ENCODE measurements at places on chromosomes 7 and 10.
A peak's percentile ranks its signal among the peaks of the same experiment; 100 is the strongest.

- no peak for DNase-seq
Measured at GRCh38 chr10:60605476-60605875, 172.8 kb upstream of the CDK1 start.

- peak; percentile 36 for DNase-seq
Measured at GRCh38 chr10:113891476-113891875, 37.0 kb downstream of the NHLRC2 start.

DNA sequence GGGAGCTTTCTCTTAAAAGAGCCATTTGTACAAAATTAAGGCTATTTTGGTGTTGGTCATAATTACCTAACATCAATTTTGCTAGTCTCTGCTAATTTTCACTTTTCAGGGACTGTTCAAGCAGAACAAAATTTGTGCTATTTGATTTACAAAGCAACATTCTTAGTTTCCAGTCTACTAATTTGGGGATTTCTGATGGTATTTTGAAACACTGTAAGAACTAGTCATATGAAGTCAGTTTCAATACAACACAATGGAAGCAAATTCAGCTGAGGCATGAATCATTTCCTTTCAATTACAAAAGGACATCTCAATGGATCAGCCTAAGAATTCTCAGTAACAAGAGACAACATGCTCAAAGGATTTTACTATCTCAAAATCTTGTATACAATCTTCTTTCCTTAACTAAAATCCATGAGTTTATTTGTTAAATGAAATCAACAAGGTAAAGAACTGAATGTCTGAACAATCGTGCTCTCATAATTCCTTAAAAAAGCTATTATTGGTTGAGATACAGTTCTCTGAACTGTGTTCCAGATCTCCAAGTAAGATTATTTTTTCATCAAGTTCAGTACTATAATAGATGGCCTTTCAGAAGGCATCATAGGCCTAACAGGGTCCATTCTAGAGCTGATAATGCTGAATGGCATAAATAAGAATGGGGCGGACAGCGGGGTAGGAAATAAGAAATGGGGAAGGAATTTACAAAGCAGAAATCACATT lies 144.6 kb downstream of the NRCAM start:
- DNase-seq, result peak; percentile 69

GRCh38 chr10:133134411-133135115 lies 25.5 kb upstream of the KNDC1 start:
- DNase-seq, result no peak

DNA sequence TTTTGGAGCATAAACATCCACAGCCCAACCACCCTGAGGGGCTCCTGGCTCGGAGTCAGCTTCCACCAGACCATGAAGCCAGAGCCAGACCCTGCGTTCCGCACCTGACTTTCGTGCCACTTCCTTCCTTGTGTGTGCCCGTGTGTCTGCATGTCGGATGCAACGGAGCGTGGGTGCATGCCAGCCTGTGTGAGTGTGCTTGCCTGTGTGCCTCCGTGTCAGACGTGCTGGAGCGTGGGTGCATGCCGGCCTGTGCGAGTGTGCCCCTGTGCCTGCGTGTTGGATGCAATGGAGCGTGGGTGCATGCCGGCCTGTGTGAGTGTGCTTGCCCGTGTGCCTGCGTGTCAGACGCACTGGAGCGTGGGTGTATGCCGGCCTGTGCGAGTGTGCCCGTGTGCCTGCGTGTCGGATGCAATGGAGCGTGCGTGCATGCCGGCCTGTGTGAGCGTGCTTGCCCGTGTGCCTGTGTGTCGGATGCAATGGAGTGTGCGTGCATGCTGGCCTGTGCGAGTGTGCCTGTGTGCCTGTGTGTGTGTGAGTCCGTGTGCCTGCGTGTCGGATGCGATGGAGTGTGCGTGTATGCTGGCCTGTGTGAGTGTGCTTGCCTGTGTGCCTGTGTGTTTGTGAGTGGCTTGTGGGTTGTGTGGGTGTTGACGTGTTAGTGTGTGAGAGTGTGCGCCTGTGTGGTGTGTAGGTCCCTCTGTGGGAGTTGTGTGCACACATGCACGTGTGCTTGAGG lies 28.1 kb upstream of the KNDC1 start:
- no peak for DNase-seq

GRCh38 chr10:126459878-126460481 lies 71.7 kb upstream of the ADAM12 start:
- peak; percentile 66 for DNase-seq

GRCh38 chr7:33918438-33919143 lies 13.3 kb downstream of the BMPER start:
- DNase-seq, result no peak

DNA sequence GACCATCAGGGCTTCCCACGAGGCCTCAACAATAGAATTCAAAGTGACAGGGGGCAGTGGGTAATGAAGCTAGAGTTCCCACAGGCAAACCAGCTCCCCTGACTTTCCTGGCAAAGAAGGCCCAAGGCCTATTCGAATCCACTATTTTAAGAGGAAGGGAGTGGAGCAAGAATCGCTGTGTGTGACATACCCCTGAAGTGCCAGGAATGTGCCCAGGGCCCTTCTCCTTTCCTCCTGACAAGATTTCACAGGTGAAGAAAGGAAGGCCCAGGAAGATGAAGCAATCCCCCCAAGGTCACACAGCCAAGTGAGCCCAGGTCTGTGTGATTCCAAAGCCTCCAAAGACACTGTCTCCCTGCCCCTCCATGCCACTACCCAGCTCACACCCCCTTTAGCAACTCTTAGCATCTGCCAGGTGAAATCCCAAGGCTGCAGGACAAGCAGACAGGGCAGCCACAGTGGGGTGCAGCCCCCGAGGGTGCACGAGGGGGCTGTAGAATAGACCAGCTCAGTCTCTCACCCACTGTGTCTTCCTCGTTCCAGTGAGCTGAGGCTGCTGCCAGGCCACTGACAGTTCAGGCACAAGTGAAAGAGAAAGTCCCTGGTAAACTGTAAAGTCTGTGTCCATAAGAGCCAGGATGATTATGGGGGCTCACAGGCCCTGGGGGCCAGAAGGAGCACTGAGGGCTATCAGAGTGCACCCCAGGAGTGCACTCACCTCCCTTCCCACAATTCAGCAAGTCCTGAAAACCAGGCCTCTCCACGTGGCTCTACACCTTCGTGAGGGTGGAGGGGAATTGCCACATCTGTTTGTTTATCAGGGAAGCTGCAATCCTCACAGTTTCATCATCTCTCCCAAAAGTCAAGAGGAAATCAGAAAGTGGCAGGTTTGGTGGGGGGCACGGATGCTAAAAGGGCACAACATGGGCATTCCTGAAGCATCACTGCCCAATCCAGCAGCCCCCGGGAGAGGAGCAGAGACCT lies 70.8 kb upstream of the ZMIZ1 start:
- peak; percentile 51 for DNase-seq

DNA sequence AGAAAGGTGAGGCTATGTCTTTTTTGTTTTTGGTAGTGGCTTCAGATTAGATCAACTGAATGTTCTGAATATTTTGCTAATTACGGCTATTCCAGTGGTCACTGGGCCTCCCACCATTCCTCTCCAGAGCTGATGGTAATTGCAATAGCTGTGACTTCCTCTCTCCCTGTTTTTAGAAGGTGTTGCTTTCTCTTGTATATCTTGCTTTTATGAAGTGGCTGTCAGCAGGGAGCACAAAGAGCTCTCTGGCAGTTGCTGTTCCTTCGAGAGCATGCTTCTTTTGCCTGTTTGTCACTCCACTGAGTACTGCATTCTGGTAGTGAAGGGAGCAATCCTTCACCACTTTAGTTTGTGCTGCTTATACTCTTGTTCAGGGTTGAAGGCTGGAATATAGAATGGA lies 133.3 kb downstream of the EXOC4 start:
- DNase-seq, result no peak

GRCh38 chr10:118543714-118544400 lies 51.6 kb downstream of the PRLHR start:
- peak; percentile 46 for DNase-seq

- DNase-seq, result no peak
Measured at GRCh38 chr10:13302821-13303555, 3.1 kb upstream of the PHYH start.

GRCh38 chr10:29451946-29452345 lies 163.1 kb downstream of the LYZL1 start:
- no peak for DNase-seq

- no peak for DNase-seq
Measured at GRCh38 chr10:130244031-130244927, 108.1 kb downstream of the GLRX3 start.

- DNase-seq, result no peak
Measured at GRCh38 chr7:1136841-1137516, 23.0 kb downstream of the ZFAND2A start.
